Stomach (tissue), 19 donors: ENCODE measurements at places on chromosomes 4 and X. TPM values are rescaled to one million over a fixed set of nuclear protein-coding genes. Genes with fewer than 3 reads are reported as not detected.

DNA sequence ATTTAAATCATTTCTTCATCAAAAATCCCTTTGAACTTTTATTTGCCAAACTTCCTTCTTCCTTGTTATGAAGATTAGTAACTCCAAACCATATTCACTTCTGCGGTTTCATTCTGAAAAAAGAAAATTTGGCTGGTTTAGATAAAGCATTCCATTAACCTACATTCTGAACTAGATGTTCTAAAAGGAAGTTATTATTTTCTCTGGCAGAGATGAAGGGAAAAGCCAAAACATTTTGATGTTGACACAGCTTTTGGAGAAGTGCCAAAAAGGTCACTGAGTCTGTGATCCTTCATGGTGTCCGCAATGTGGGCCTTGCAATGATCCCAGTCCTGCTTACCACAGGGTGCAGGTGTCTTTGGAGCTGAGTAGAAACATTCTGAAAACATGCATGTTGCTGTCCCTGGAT lies 36.0 kb downstream of the CXCL8 start:
- H3K4me1 ChIP-seq: peaks cover 9% of the 10 kb centered on the region
- no peaks in the 10 kb centered on the region for H3K27me3 ChIP-seq
- H3K4me3 ChIP-seq: no peak overlapping the region
- peak overlapping the region; percentile 68 for H3K27ac ChIP-seq

The CDS1 gene
- 7.7 TPM for total RNA-seq

GRCh38 chr4:121633653-121634052 lies 63.1 kb downstream of the ANXA5 start:
- no peaks in the 10 kb centered on the region for H3K36me3 ChIP-seq
- DNase-seq: no peak
- H3K27ac ChIP-seq: no peak overlapping the region
- no peaks in the 10 kb centered on the region for H3K27me3 ChIP-seq
- no peaks in the 10 kb centered on the region for H3K4me1 ChIP-seq
- no peak overlapping the region for H3K4me3 ChIP-seq

The ZXDA gene
- total RNA-seq: 9.9 TPM

DNA sequence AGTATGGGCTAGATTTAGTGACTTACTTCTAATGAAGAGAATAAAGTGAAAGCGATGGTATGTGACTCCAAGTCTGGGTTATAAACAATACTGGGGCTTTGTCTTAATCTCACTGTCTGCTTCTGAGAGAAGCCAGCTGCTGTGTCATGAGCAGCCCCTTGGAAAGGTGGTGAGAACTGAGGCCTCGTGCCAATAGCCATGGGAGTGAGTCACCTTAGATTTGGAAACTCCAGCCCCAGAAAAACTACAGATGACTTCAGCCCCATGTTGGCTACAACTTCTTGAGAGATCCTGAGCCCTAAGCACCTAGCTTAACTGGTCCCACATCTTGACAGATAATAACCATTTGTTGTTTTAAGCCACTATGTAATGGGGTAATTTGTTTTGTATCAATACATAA lies 77.6 kb downstream of the CWH43 start:
- no peaks in the 10 kb centered on the region for H3K4me1 ChIP-seq
- peaks cover 6% of the 10 kb centered on the region for H3K27me3 ChIP-seq
- no peak overlapping the region for H3K4me3 ChIP-seq
- no peak for DNase-seq

The ENPP6 gene
- total RNA-seq: not detected

The ARHGEF38 gene
- total RNA-seq: 11.9 TPM

The ODAPH gene
- not detected for total RNA-seq

GRCh38 chr4:53608649-53609048 lies 17.4 kb upstream of the LNX1 start:
- no peak overlapping the region for H3K4me3 ChIP-seq
- no peaks in the 10 kb centered on the region for H3K36me3 ChIP-seq
- no peaks in the 10 kb centered on the region for H3K4me1 ChIP-seq
- H3K27me3 ChIP-seq: no peaks in the 10 kb centered on the region
